Mucosa of gallbladder (tissue), 1 donor: ENCODE measurements at places on chromosomes 7 and 10. TPM values are rescaled to one million over a fixed set of nuclear protein-coding genes. Genes with fewer than 3 reads are reported as not detected.

- no peak for DNase-seq
These were observed 43.8 kb upstream of the PAPSS2 start for GRCh38 chr10:87615856-87616255.

DNA sequence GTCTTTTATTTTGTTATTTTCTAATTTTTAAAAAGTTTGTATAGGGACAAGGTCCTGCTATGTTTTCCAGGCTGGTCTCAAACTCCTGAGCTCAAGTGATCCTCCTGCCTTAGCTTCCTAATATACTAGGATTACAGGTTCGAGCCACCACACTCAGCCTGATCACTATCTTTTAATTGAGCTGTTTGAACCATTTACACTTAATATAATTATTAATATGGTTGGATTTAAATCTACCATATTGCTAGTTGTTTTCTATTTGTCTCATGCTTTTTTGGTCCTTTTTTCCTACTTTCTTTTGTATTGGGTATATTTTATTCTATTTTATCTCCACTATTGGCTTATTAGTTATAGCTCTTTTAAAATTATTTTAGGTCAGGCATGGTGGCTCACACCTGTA is 13.2 kb upstream of the CNOT4 start:
- no peak for DNase-seq

DNA sequence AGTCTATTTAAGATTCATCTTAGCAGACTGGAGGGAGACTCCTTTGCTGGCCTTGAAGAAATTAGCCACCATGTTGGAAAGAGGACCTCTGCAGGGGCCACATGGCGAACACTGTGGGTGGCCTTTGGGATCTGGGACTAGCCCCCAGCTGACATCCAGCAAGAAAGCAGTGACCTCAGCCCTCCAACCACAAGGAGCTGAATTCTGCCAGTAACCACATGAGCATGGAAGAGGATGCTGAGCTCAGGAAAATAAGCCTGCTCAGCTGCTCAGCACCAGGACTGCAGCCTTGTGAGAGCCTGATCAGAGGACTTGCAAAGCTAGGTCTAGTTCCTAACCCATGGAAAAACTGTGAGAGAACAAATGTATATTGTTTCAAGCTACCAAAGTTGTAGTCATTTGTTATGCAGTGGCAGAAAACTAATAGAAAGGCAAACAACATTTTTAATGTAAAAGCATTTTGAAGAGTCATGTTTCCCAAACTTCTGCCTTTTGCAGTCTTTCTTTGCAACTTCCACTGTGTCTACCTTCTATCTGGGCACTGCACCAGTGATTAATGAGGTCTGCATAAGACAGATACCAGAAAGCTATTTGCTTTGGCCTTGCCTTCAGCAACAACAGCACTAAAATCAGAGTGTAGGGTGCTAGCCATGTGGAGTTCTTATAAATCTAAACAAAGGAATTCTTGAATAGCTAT is 183.7 kb downstream of the FGFR2 start:
- no peak for DNase-seq

Gene RADIL
- 2.4 TPM for total RNA-seq
